ENCODE measurements at places on chromosomes 3 and 15.
A peak's percentile ranks its signal among the peaks of the same experiment; 100 is the strongest.

- no peak for DNase-seq
These were observed 25.0 kb downstream of the CLDN18 start for GRCh38 chr3:138034918-138035317.

- DNase-seq, result peak; percentile 13
These were observed 13.8 kb downstream of the XIRP1 start for GRCh38 chr3:39178553-39178952.

- no peak for DNase-seq
These were observed 75.3 kb downstream of the HMG20A start for GRCh38 chr15:77495838-77496596.

DNA sequence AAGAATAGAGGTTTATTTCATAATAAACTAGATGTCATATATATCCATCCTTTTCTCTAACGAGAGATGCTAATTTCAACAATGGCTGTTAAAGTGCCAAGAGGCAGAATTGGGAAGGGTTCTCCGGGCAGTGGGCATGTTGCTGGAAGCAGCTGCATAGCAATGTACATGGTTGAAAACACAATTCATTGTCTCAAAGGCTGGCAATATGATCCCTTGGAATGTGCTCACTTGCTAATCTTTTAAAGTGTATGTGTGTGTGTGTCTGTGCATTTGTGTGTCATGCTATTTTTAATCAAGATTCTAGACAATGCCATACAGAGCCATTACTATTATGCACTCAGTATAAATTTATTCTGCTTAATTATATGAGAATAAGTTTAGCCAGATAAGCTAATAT, 1020.3 kb downstream of the NAALADL2 start:
- no peak for DNase-seq

DNA sequence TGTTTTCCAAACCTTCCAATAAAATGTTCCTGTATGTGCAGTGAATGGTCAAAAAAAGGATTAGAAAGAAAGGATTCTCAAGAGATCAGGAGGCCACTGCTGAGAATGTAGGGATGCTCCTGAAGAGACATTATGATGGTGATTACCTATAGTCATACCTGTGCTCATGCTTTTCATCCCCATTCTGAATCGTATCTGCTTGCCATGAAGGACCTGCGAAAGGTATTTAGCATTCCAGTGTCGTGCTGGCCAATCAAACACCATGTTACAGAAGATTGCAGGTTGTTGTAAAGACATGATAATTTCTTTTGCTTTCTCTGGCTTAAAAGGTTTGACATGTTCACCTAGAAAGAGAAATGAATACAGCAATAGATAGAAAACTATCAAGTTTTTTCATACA, 16.1 kb downstream of the HSPBAP1 start:
- DNase-seq, result no peak

GRCh38 chr3:68648494-68648893, 283.9 kb downstream of the TAFA4 start:
- no peak for DNase-seq

- no peak for DNase-seq
These were observed 2.1 kb downstream of the MAGI1 start for GRCh38 chr3:66036586-66037148.

- DNase-seq, result no peak
These were observed 480.5 kb upstream of the ARRDC4 start for GRCh38 chr15:97479957-97480356.

DNA sequence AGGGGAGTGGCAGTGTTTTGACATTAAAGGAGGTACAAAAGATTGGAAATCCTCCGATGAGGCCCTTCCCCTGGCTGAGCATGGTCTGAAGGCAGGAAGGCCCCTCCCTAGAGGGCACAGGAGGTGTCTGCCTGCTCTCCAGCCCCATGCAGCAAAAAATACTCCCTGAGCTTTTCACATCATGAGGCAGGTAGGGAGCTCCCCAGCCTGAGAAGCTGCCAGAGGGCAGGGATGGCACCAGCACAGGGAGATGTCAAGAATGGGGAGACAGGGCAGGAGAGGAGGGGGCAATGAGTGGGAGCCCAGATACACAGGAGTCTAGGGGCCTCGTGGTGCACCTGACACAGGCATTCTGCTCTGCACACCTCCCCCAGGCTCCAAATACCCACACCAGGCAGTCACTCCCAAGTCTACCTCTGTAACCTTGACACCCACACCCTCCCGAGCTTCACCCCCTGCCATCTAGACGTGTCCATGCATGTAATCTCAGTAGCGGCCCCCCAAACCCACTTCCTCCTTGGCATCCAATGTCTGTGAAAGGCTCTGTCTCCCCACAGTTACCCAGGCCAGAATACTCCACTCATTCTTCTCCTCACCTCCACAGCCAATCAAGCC, 22.9 kb downstream of the GRAMD2A start:
- DNase-seq, result no peak

DNA sequence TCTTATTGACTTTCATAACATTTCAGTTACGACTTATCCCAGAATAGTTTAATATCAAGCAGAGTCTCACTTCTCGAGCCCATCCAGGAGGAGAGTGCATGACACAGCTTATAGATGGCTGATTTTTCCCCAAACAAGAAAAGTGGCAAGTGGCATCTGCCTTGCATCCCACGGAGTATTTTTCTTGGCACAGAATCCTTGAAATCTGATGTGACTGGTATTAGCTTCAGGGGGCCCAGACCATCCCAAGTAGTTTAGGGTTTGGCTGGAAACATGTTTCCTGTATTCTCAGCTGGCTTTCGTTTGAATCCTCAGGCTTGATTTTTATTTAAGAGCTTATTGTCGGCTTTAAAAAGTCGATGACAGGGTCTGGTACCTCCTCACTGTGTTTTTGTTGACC, 20.7 kb upstream of the FBXL22 start:
- no peak for DNase-seq

Data from B cell (primary cell).